ENCODE measurements at places on chromosomes 13 and 19. TPM values are rescaled to one million over a fixed set of nuclear protein-coding genes. Genes with fewer than 3 reads are reported as not detected.

GRCh38 chr19:11125994-11126685 is 29.4 kb downstream of the SPC24 start:
- DNase-seq = no peak

DNA sequence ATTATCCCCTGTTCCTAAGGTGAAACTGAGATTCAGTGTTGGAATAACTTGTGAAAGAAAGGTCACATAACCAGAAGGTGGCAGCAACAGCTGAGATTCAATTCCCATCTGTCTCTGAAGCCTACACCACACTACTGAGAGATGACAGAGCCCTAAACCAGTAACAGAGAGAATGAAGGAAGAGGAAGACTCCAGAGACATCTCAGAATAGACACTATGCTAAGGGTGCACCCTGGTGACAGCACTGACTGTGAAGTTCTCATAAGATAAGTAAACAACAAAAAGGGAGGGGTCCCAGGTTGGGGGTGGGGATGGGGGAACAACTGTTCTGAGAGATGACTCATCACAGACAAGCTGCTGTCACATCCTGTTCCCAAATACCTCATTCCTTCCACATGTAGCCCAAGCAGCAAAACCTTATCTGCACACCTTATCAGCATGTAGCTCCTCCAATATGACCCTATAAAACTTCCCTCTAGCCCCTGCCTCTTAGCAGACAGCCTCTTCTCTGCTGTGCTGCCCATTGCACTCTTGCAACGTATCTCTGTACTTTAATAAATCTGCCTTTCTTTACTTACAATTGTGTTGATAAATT is 46.5 kb downstream of the UTP14C start:
- no peak for DNase-seq

GRCh38 chr13:109165417-109165904 is 536.0 kb downstream of the MYO16 start:
- DNase-seq = no peak

- DNase-seq = no peak
These were observed 15.7 kb upstream of the HNRNPM start for GRCh38 chr19:8429044-8429443.

GRCh38 chr19:28208745-28209144 is 1004.2 kb downstream of the UQCRFS1 start:
- no peak for DNase-seq

GRCh38 chr19:18368504-18369222 is 17.3 kb upstream of the GDF15 start:
- DNase-seq = no peak

- no peak for DNase-seq
These were observed 13.5 kb downstream of the ERCC2 start for GRCh38 chr19:45356760-45357444.

DNA sequence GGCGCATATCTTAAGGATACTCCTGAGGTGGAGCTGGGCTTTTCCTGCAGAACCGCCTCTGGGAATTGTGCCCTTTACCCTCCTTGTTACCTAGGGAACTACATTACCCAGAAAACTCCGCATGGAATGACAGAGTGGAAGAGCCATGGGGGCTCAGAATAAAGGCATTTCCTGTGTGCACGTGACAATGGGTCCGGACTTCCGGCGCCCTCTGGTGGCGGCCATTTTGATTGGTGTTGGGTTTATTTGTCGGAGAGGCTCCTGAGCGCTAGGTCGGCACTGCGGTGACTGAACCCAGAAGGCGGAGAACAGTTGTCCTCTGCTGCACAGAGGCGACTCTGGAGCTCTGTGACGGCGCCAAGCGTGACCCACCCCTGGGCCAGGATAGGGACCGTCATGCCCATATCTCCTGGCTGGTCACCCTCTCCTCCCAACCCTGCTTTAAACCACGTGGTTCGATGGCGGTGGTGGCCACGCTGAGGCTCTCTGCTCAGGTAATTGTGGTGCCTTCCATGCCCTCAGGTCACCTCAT is at the start of gene ZNF587B:
Gene ZNF587B (plus strand): TSS at position 229 of the 532 bp plus-strand sequence. CDS start 230 bp downstream, at position 459.
- no peak for DNase-seq

DNA sequence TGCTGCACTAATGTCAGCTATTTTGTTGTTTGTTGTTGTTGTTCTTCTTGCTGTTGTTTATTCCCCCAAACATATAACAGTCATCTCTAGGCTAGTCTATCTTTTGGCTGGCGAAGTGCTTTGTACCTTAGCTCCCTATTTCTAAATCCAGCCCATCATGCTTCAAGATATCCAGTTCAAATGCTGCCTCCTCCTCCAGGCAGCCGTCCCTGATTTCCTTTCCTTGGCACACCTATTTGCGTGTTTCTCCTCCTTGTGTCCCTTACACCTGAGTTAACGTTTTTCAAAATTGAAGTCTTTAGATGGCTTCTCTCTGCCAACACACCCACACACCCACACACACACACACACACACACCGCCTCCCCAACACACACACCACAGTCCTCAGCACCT is 25.5 kb downstream of the INSR start:
- DNase-seq = no peak

GRCh38 chr13:44694291-44694690 is 118.2 kb upstream of the TSC22D1 start:
- no peak for DNase-seq

GRCh38 chr19:953445-954271 is 27.8 kb downstream of the ARID3A start:
- no peak for DNase-seq

DNA sequence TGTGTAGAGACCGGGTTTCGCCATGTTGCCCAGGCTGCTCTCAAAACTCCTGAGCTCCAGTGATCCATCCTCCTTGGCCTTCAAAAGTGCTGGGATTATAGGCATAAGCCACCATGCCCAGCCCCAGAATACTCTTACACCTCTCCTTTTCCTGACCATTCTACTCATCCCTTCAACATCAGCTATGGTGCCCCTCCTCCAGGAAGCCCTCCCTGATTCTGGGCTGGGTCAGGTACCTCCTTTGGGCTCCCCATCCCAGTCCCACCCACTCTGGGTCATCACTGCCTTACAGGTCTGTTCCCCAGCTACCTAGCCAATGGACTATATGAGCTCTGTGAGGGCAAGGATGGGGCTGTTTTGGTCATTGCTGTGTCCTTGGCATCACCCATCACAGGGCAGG is 9.6 kb downstream of the TGFB1 start:
- no peak for DNase-seq

DNA sequence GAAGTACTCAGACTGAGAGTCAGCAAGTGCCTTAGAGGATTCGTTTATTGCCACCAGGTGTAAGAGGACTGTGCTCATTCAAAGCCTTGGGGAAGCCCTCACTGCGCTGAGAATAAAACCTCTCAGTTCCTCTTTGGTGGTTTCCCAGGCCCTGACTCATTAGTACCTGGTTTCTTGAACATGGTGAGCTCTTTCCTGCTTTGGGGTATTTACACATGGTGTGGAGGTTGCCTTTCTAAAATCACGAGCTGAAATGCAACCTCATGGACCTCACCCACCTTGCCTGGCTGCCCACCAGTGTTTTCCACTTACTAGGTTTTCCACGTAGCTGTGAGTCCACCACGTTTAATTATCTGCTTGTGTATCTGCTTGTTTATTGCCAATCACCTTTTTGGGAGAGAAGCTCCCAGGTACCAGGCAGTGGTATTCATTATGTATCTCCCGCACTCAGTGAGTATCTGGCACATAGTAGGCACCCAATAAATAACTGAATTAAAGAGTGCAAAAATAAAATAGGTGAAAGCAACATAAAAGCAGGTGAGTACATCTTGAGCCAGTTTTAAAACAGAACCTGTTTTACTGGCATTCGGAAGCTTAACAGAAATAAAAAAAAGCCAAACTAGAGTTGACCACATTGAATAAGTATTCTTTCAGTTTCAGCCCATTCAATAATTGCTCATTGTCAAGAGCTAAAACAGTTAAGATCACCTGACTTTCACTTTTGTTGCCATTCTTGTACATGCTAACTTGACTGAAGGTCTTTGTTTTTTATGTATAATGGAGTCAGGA is 533.0 kb downstream of the MYO16 start:
- no peak for DNase-seq

GRCh38 chr19:45130888-45131615 is 29.7 kb downstream of the NKPD1 start:
- no peak for DNase-seq

DNA sequence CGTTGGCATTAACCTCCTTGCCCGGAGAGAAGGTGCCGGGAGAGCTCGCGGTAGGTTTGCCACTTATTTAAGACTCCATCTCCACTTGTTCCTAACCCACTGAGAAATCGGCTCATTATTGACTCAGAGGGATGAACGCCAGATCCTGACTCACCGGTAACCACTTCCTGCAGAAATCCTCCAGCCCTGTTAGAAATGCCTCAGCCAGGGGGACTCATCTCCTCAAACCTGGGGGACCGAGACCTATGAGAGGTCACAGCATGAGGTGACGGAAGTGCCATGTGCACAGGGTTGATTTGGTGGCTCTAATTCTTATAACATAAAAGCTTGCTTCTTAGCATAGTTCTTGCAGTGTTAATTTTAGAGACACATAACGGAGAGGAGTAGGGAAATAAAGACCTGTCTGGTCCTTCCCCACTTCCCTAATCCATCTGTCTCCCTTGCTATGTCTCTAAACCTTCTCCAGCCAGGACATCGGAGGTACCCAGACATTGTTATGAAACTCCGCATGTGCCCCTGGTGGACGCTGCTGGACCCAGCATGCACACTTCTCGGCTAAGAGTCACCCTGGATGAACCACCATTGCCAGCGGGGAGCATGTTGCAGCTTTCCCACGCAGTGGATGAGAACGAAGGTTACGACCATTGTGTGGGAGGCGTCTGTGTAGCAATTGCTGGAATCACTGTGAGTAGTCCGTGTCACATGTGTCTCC is 158.9 kb downstream of the EFNB2 start:
- no peak for DNase-seq

DNA sequence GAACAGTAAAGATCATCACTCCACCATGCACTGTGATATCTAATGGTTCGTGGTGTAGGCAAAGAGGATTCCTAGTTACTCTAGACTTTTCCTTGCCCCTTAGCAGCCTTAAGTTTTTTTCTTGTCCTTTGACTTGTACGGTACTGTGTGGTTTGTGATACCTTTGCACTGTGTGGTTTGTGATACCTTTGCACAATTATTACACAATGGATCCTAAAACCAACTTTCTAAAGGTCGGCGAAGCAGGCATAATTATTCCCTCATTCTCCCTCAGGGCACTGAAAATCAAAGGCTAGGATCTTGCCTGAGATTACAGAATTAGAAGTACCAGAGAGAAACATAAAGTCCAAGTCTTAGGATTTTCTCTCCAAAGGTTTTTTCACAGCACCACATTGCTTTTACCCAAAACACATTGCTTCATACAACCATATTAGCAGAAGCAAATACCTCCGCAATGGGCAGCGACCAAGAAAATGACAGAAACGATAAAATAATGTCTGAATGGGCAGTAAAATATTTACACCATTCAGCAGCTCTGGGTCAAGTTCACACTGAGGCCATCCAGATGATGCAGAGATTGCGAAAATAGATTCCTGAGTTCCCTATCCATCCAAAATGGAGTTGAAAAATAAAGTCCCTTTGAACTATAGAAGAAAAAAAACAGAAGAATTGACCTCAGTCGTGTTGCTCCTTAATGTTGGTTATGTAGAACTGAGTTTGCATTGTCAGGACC is 106.4 kb downstream of the FGF14 start:
- no peak for DNase-seq

GRCh38 chr19:42201489-42202289 is 15.8 kb downstream of the DEDD2 start:
- DNase-seq = no peak

DNA sequence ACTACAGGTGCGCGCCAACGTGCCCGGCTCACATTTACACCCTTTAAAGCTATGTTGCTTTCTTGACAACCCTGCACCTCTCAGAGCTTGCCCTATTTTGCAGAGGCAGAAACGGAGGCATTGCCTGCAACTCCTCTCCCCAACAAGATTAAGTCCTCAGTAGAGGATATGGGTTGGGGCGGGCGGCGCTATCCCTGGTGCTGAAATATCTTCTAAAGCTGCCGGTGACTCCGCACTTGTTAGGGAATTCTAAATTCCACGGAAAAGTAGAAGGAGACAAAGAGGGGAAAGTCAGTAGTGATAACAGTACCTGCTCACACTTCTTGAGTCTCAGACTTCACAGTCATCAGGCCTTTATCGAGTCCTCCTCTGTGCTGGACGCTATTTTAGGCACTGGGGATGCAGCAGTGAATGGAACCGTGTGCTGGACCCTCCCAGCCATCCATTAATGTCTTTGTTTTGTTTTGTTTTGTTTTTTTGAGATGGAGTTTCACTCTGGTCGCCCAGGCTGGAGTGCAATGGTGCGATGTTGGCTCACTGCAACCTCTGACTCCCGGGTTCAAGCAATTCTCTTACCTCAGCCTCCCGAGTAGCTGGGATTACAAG is 18.0 kb downstream of the SLC5A5 start:
- DNase-seq = peak; percentile 31

- no peak for DNase-seq
These were observed 13.6 kb downstream of the CFD start for GRCh38 chr19:873084-873483.

DNA sequence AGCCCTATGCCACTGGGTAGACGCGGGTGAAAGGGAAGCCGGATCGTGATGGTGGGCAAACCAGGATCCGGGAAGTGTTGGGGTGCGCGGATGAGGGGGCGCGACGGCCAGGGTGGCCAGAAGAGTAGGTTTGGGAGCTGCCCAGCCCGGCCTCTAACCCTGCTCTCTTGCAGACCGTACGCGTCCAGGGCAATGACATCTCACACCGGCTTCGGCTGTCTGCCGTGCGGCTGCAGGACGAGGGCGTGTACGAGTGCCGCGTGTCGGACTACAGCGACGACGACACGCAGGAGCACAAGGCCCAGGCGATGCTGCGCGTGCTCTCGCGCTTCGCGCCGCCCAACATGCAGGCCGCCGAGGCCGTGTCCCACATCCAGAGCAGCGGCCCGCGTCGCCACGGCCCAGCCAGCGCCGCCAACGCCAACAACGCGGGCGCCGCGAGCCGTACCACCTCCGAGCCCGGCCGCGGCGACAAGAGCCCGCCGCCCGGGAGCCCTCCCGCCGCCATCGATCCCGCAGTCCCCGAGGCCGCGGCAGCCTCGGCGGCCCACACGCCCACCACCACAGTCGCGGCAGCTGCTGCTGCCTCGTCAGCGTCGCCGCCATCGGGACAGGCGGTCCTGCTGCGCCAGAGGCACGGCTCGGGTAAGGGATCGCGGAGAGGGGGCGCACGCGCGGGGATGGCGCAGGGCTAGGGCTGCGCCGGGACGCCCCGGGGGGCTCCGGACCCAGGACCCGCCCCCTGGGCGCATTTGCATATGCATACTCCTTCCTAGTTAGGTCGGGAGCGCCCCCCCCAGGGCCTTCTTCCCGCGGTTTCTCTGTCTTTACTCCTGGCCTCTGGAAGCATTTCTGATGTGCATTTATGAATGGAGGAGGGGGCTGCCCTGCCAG is 4.1 kb downstream of the VSTM2B start:
- DNase-seq = no peak

Gene ZNF534
- polyA plus RNA-seq = 0.53 TPM

Gene CRTC1
- polyA plus RNA-seq = 15.8 TPM

Gene VSIG10L
- polyA plus RNA-seq = 4.7 TPM

Gene AXL
- 55.5 TPM for polyA plus RNA-seq

Gene RBM42
- 56.7 TPM for polyA plus RNA-seq

Gene ADM5
- polyA plus RNA-seq = 2.1 TPM

Gene ERICH6B
- polyA plus RNA-seq = 1.1 TPM

Gene PNMA8C
- polyA plus RNA-seq = 0.79 TPM

Gene AP2A1
- polyA plus RNA-seq = 45.5 TPM

Data from left renal pelvis (tissue), 4 donors.